ENCODE measurements at places on chromosomes 16 and 17.
A peak's percentile ranks its signal among the peaks of the same experiment; 100 is the strongest.

DNA sequence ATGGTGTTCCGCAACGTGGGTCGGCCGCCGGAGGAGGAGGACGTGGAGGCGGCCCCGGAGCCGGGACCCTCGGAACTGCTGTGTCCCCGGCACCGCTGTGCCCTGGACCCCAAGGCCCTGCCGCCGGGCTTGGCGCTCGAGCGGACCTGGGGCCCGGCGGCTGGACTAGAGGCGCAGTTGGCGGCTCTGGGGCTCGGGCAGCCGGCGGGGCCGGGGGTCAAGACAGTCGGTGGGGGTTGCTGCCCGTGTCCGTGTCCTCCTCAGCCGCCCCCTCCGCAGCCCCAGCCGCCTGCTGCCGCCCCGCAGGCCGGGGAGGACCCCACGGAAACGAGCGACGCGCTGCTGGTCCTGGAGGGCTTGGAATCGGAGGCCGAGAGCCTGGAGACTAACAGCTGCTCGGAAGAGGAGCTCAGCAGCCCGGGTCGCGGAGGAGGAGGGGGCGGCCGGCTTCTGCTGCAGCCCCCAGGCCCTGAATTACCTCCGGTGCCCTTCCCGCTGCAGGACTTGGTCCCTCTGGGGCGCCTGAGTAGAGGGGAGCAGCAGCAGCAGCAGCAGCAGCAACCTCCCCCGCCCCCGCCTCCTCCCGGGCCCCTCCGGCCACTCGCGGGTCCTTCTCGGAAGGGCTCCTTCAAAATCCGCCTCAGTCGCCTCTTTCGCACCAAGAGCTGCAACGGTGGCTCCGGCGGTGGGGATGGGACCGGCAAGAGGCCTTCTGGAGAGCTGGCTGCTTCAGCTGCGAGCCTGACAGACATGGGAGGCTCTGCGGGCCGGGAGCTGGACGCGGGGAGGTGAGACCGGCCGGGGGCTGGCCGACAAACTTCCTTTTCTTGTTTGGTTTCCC, 821 bp downstream of the SOCS7 start:
- DNase-seq: no peak

GRCh38 chr17:44688675-44689476, 700 bp downstream of the CCDC43 start:
- DNase-seq: no peak

DNA sequence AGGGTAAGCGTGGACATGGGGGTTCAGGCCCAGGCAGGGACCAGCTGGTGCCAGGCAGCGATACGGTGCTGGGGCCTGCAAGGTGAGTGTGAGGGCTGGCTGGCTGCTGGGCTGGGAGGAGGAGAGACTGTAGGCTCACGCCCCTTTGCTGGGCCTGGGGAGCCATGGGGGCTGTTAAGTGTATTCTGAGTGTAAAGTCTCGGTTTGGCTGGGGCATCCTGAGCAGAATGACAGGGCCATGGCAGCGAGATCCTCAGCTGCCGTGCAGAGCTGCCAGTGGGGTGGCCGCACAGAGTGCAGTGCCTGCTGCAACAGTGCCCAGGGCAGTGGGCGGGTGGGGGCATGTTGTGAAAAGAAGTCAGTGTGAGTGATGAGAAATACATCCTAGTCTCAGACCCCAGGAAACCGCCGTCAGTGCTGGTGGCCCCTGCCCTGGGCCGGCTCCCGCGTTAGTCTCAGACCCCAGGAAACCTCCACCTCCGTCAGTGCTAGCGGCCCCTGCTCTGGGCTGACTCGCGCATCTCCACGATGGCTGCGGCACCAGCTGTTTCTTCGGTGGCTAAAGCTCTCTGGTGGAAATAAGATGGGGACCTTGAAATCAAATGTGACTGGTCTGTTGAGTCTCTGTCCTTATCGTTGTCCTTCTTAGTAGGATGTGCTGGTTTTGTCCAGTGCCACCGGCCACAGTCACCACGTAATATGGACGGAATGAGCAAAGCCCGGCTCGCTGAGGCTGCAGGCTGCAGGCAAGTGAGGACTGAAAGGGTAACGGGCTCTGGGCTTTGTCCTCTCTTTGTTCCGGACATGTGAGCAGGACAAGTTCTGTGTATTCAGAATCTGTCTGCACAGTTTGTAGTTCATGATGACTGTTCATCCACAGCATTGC, 22.9 kb downstream of the ACSF3 start:
- DNase-seq: no peak

GRCh38 chr16:69367980-69368379, 16.4 kb upstream of the TMED6 start:
- DNase-seq: no peak

DNA sequence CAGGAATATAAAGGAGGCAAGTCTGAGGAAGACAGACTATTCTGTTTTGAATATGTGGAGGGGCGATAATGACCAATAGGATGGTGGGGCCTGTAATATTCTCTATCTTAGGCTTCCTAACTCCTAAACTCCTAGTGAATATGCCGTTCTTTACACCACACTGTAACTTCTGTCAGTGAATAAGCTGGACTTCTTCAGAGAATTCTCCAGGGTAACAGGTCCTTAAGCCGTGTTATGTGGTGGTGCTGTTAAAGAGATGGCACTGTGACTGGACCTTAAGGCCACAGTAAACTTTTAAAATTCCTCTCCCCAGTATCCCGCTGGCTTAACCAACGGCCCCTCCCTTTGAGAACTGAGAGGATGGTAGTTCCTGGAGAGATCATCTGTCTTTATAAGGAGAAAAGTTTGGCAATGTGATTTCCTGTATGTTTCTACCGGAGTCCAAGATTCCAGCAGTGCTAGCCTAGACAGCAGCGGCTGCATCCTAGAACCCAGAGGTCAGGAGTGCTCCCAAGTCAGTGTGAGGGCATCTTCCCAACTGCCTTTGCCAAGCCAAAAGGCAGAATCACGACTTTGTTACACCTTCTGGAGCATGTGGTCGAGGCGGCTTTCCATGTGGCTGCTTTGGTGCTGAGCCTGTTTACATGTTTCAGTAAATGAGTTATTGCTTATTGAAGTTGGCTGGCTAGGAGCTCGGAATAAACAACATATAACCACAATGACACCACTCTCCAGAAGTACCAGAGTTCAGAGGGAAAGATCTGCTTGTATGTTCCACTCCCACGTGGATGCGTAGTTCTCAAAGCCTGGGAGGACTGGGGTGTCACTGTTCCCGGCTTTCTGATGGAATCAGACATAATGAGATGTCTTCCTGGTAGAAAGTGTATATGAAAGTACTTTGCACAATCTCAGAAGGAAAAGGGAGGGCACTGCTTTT, 41.0 kb downstream of the TUBD1 start:
- DNase-seq: peak; percentile 86

DNA sequence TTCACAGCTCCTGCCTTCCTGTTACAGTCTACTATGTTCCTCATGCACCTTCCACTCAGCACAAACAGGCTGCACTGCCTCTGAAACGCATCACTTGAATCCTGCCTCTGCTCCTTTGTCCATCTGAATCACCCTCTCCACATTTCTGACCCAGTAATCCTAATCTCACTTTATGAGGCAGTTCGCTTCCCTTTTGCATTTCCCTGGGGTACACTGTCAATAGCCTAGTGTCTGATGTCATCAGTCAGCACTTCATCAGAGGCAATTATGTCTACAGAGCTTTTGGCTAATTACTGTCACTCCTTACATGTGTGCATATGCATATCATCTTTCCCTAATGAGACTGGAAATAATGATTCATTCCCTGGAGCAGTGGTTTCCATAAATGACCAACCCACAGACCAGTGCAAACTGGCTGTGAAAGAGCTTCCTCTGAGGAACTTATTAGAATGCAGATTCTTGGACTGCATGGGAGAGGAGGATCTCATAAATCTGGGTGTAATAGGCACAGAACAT, 23.6 kb downstream of the CA4 start:
- DNase-seq: no peak

DNA sequence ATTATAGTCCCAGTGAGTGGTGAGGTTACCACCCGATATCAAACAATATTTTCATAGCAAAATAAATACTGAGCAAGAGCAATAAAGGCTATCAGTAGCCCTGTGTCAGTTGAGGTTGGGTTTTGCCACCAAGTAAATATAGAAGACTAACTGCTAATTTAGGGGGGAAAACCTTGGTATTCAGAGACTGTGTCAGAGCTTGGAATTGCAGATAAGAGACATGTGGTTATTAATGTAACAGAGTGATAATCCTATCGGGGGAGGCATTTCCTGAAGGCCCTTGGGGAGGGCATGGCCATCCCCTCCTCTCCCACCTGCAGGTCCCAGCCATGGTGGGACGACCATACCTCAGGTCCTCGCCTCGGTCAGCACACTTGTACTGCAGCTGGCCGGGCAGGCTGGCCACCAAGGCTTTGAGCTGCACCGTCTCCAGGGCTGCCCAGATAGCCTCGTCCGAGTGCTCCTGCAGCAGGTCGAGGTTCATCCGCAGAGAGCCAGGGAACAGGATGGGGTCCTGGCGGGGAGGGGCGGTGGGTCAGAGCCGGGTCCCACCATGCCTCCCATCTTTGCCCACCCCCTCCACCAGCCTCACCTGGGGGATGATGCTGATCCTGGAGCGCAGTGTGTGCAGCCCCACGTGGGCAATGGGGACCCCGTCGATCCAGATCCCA, 68.9 kb downstream of the ABCC6 start:
- DNase-seq: no peak

GRCh38 chr17:45092911-45093430, 31.9 kb downstream of the NMT1 start:
- DNase-seq: peak; percentile 94

DNA sequence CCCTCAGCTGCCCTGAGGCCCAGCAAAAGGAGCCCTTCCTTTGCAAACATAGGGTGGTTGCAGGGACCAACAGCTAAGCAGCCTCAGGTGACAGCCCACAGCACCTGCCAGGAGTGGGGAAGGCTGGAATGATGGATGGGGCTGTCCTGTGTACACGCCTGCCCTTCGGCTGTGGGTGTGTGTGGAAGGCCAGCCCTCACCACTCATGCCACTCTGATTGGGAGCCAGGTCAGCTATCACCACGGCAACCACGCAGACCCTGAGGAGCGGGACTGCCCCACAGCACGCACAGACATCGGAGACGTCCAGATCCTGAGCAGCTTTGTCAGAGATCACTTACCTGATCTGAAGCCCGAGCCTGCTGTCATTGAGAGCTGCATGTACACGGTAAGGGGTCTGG, 11.9 kb downstream of the PIPOX start:
- no peak for DNase-seq

- no peak for DNase-seq
Measured at GRCh38 chr16:1335996-1336395, 2.6 kb downstream of the BAIAP3 start.

DNA sequence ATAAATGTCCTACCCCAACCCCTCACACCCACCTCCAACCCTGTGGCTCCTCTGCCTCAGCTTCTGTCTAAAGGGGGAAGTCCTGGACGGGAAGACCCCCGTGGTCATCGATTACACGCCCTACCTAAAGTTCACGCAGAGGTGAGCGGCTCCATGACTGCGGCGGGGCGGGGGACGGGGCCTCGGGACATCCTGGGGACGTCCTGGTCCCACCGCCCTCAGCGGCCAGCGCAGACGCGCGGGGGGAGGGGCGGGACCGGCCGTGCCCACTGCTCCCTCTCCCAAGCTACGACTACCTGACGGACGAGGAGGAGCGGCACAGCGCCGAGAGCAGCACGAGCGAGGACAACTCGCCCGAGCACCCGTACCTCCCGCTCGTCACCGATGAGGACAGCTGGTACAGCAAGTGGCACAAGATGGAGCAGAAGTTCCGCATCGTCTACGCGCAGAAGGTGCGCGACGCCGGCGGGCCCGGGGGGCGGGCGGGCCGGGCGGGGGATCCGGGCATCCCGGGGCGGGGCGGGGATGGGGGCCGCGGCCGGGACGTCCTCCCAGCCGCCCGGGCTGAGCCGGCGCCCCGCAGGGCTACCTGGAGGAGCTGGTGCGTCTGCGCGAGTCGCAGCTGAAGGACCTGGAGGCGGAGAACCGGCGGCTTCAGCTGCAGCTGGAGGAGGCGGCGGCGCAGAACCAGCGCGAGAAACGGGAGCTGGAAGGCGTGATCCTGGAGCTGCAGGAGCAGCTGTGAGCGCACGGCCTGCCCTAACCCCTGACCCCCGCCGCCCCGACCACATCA, 6.7 kb downstream of the RUNDC3A start:
- no peak for DNase-seq

DNA sequence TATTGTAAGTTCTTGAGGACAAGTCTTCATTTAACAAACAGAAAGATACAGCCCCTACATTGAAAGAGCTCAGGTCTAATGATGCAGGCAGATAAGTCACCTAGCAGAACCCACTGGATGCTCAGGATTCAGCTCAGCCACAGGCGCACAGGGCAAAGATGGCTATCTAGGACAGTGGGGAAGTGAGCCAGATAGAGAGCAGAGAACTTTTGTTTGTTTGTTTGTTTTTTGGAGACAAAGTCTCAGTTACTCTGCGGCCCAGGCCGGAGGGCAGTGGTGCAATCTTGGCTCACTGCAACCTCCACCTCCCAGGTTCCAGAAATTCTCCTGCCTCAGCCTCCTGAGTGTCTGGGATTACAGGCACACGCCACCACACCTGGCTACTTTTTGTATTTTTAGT, 20.4 kb downstream of the METTL2A start:
- no peak for DNase-seq

GRCh38 chr16:10519929-10520868, 60.2 kb downstream of the EMP2 start:
- no peak for DNase-seq

DNA sequence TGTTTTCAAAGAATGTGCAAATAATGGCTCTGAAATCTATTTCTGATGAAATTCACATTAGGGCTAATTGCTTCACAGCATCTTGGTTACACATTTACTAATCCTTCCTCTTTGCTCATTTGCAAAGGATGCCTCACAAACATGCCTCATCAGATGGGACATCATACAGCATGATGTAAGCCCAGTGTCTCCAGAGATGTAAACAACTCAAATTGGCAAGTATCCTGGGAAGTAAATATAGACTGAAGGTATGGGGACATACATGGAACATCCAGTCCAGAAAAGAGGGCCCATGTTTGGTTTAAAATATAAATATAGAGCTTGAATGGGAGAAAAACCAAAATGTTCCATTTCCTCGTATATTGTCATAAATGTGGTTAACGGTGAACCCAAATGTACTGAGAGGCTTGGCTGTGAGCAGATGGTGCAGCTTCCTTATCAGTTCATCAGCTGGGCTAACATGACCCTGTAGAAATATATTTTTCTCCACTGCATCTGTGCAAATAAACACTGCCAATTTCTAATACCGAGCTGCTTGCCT, 142.9 kb upstream of the NUDT7 start:
- DNase-seq: no peak

- no peak for DNase-seq
Measured at GRCh38 chr17:64413513-64413912, 22.9 kb upstream of the PECAM1 start.

DNA sequence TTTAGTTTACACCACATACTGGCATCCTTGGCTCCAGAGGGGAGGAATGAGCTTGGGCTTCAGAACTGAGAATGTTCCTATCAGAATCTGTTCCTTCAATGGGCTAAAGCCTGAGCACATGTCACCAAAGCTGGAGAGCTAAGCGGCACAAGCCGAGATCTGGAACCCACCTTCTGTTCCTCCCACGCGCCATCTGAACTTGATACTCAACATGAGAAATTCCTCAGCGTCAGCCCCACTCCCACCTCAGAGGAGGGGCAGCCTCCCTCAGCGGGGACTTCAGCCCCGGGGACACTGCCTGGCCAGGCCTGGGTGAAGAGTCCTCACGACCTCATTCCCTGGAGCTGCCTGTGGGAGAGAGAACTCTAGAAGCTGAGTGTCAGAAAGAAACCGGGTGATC, 22.8 kb upstream of the SLC47A1 start:
- DNase-seq: no peak

GRCh38 chr17:46180892-46181274, 12.3 kb downstream of the KANSL1 start:
- DNase-seq: no peak

Data from HFF-Myc (cell line).